ENCODE measurements at places on chromosomes 4 and X. TPM values are rescaled to one million over a fixed set of nuclear protein-coding genes. Genes with fewer than 3 reads are reported as not detected.

DCAF12L2 gene
- not detected for total RNA-seq

ARFIP1 gene
- 13.7 TPM for total RNA-seq

HDX gene
- total RNA-seq: 2.2 TPM

RHOXF2 gene
- total RNA-seq: not detected

ADGRG2 gene
- not detected for total RNA-seq

FGFR3 gene
- not detected for total RNA-seq

NRK gene
- not detected for total RNA-seq

HNRNPDL gene
- 423 TPM for total RNA-seq

CLIC2 gene
- total RNA-seq: 0.75 TPM

DMRTC1B gene
- not detected for total RNA-seq

TSC22D3 gene
- 1,800 TPM for total RNA-seq

TMEM156 gene
- 13.8 TPM for total RNA-seq

TRPC5OS gene
- not detected for total RNA-seq

GRCh38 chrX:11755724-11756123 lies 2.3 kb upstream of the MSL3 start:
- no peak for DNase-seq
- H3K36me3 ChIP-seq: no peaks in the 10 kb centered on the region
- no peak overlapping the region for H3K27ac ChIP-seq
- peaks cover 12% of the 10 kb centered on the region for H3K4me1 ChIP-seq
- no peaks in the 10 kb centered on the region for H3K27me3 ChIP-seq
- H3K4me3 ChIP-seq: no peak overlapping the region

- H3K4me1 ChIP-seq: peaks cover 7% of the 10 kb centered on the region
- no peak overlapping the region for H3K4me3 ChIP-seq
- H3K27ac ChIP-seq: no peak overlapping the region
- DNase-seq: no peak
These were observed 4.7 kb downstream of the RAP2C start for GRCh38 chrX:132214518-132214917.

DNA sequence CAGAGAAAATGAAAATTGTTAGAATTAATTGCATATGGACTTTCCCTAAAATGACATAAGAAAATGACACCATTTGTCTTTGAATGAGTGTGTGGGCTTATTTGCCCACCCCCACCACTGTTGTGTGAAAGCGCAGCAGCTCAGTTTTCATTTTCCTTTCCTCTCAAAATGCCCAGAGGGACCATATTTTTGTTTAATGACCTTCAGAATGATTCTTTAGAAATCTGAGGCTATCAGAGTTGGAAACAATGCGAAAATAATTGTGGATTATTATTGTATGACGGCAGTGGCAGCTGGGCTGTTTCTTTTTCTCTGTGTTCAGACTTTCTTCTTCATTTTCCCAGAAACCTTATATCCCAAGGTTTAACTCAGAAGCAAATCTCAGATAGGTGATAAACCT lies 44.6 kb upstream of the TEX13A start:
- H3K4me1 ChIP-seq: no peaks in the 10 kb centered on the region
- H3K36me3 ChIP-seq: no peaks in the 10 kb centered on the region
- no peaks in the 10 kb centered on the region for H3K27me3 ChIP-seq
- H3K27ac ChIP-seq: no peak overlapping the region

DNA sequence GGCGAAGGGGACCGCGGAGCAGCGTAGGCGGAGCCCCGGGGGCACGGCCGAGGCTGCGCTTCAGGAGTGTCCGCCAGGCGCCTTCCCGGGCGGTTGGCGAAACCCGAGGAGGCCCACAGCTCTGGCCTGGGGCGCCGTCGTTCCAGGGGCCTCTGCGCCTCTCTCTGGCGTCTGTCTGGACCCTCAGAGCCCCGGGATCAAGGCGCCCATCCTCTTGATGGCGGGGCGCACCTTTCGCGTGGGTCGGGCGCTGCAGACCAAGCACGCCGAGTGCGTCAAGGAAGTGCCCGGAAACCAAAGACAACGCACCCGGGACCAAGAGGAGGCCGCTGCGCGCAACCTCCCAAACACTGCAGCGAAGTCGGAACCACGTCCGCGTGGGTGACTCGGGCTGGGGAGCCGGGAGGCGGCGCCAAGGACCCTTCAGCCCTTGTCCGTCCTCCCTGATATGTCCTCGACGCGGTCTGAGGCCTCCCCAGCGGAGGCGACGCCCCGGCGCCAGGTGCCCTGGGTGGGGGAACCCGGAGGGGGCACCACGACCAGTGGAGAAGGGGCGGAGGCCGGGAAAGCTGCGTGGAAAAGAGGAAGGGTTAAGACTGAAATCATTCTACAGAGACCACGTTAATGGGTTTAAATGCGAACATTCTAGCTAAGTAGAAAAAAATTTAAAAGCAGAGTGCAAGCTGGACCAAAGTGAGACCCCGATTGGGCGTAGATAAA lies 9.9 kb downstream of the HMX1 start:
- DNase-seq: no peak
- no peak overlapping the region for H3K4me3 ChIP-seq
- H3K27ac ChIP-seq: no peak overlapping the region
- H3K4me1 ChIP-seq: peaks cover 19% of the 10 kb centered on the region

DNA sequence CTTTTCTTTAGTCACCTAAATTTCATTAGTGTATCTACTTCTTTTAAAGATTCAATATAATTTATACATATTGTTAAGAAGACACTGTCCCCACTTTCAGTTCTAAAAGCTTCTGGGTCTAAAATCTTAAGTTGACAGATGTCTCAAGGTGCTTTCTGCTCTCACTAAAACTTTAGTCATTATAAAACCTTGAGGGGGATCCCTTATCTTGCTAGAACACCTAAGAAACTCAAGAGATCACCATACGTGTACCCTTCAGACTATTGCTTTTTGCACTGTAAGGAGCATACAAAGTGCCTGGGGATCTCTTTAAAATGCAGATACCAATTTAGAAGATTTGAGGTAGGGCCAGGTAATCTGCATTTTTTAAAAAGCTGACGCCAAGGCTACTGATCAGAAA lies 30.1 kb downstream of the CYBB start:
- no peak overlapping the region for H3K27ac ChIP-seq
- DNase-seq: no peak
- no peaks in the 10 kb centered on the region for H3K36me3 ChIP-seq

- no peak overlapping the region for H3K4me3 ChIP-seq
- no peak for DNase-seq
- no peaks in the 10 kb centered on the region for H3K27me3 ChIP-seq
- H3K27ac ChIP-seq: no peak overlapping the region
These were observed 148.8 kb downstream of the APBB2 start for GRCh38 chr4:41065434-41066006.

DNA sequence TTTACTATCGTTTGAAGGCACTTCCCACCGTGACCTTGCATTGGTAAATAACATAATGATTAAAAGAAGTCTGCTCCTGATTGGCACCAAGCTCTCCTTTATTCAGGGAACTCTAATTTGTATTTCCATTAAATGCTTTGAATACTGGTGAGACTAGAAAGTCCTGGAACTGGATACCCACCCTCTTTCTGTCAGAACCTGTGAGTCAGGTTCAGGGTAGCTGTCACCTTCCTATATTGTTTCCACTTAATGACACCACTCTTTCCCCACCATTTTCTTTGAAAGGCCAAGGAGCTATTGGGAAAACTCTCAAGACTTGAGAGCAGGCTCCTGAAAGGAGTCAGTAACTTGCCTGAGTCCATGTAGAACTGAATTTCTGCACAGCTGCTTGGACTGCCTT lies 55.9 kb upstream of the RASSF6 start:
- no peak overlapping the region for H3K27ac ChIP-seq
- H3K36me3 ChIP-seq: no peaks in the 10 kb centered on the region
- H3K27me3 ChIP-seq: no peaks in the 10 kb centered on the region
- H3K4me3 ChIP-seq: no peak overlapping the region
- DNase-seq: no peak

- no peak for DNase-seq
- H3K27me3 ChIP-seq: no peaks in the 10 kb centered on the region
- H3K4me3 ChIP-seq: no peak overlapping the region
- H3K27ac ChIP-seq: no peak overlapping the region
These were observed 8.0 kb upstream of the MSL3 start for GRCh38 chrX:11750046-11750445.

DNA sequence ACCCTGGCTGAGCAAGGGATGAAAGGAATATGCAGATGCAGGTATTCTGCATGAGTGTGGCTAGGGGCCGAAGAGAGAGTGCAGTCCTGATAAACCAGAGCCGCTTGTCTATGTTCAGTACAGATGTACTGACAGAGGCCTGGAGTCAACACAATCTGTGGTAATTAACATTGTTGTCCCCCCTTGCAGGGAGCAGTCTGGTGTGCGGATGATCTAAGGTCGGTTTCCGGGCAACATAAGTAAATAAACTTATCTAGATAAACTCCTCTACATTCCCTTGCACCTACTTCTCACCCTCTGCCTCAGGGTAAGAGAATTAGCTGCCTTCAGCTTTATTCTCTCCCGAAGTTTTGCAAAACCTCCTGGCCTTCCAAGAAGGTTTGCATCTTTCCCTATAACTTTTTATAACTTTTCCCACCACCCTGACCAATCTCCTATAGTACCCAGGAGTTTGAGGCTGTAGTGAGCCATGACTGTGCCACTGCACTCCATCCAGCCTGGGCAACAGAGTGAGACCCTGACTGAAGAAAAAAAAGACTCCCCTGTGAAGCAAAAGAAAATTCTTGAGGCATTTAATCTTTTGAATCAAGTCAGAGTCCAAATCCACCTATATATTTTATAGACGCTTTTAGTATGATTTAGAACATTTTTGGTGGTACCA lies 26.6 kb downstream of the SNX25 start:
- H3K27ac ChIP-seq: no peak overlapping the region
- no peak for DNase-seq
- H3K36me3 ChIP-seq: no peaks in the 10 kb centered on the region
- no peak overlapping the region for H3K4me3 ChIP-seq
- H3K4me1 ChIP-seq: no peaks in the 10 kb centered on the region

DNA sequence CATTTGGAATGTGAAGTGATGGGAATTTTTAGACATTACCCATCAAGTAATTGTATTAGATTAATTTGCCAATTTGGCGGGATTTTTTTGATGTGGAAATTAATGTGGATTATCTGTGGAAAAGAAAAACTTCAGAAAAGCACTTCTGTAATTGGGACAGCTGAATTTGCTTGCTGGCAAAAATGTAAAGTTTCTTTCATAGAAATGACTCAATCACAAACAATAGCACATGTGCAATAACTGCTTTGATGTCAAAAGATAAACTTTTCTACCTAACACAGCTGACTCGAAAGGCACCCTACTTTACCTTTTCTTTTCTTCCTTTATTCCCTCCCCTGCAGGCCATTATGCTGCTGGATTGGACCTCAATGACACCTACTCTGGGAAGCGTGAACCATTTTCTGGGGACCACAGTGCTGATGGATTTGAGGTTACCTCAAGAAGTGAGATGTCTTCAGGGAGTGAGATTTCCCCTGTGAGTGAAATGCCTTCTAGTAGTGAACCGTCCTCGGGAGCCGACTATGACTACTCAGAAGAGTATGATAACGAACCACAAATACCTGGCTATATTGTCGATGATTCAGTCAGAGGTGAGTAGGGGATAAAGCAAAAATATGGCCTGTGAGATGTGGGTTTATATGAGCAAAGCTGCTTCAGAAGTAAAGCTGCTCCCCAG lies 1.4 kb downstream of the AREG start:
- peak; percentile 2 for DNase-seq
- H3K4me1 ChIP-seq: peaks cover 7% of the 10 kb centered on the region
- H3K27ac ChIP-seq: no peak overlapping the region
- H3K4me3 ChIP-seq: no peak overlapping the region
- H3K27me3 ChIP-seq: no peaks in the 10 kb centered on the region

DNA sequence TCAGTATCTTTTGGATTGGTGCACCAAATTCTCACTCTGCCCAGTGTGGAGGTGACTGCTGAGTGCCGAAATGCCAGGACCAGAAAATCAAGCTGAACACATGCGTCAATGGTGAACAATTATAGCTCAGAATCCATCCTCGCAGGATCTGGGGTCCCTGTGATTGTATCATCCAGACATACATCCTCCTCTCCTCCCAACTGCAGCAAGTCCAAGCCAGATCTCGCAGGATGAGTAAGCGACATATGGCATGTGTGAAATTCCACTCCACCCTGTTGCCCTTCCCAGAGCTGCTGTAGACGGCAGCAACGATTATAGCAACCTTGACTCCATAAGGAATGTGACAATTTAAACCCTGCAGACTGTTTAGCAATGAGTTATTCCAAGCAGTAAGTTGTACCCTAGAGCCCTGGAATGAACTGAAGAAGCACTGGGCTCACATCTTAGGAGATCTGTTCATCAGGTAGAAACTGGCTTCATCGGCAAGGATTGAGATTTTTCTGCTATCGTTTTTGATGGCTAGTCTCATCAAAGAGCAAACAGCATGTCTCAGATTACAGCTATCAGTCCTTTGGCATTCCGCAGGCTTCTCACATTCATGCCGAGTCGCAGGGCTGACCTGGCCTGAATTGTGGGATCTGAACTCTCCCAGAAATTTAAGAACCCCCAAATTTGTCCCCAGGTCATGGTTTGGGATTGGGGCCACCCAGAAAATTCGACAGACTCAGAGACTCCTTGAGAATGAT lies 35.5 kb upstream of the SORBS2 start:
- H3K4me3 ChIP-seq: no peak overlapping the region
- H3K27me3 ChIP-seq: no peaks in the 10 kb centered on the region
- no peak for DNase-seq
- no peak overlapping the region for H3K27ac ChIP-seq
- no peaks in the 10 kb centered on the region for H3K4me1 ChIP-seq

DNA sequence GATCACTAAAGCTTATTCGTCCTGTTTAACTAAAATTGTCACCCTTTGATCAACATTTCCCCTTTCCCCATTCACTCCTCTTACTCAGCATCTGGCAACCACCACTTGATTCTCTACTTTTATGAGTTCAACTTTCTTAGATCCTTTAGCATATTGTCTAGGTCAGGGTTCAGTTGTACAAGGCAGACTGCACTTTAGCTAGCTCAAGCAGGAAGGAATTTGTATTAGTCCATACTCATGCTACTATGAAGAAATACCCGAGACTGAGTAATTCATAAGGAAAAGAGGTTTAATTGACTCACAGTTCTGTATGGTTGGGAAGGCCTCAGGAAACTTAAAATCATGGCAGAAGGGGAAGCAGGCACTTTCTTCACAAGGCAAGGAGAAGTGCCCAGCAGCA lies 44.3 kb downstream of the TASL start:
- no peaks in the 10 kb centered on the region for H3K4me1 ChIP-seq
- no peaks in the 10 kb centered on the region for H3K36me3 ChIP-seq
- no peak for DNase-seq
- no peaks in the 10 kb centered on the region for H3K27me3 ChIP-seq
- H3K27ac ChIP-seq: no peak overlapping the region
- H3K4me3 ChIP-seq: no peak overlapping the region

GRCh38 chrX:140104760-140105159 lies 139.4 kb upstream of the CXorf66 start:
- H3K4me3 ChIP-seq: no peak overlapping the region
- no peak for DNase-seq
- no peaks in the 10 kb centered on the region for H3K36me3 ChIP-seq
- H3K27me3 ChIP-seq: no peaks in the 10 kb centered on the region
- no peaks in the 10 kb centered on the region for H3K4me1 ChIP-seq
- H3K27ac ChIP-seq: no peak overlapping the region

DNA sequence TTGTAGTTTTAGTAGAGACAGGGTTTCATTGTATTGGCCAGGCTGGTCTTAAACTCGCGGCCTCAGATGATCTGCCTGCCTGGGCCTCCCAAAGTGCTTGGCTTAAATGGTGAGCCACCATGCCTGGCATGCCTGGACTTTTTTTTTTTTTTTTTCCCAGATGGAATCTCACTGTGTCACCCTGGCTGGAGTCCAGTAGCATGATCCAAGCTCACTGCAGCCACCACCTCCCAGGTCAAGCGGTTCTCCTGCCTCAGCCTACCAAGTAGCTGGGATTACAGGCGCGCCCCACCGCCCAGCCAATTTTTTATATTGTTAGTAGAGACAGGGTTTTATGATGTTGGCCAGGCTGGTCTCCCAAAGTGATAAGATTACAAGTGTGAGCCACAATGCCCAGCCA lies 8.4 kb downstream of the UBE2K start:
- H3K27me3 ChIP-seq: no peaks in the 10 kb centered on the region
- peaks cover 3% of the 10 kb centered on the region for H3K36me3 ChIP-seq
- H3K27ac ChIP-seq: no peak overlapping the region
- no peaks in the 10 kb centered on the region for H3K4me1 ChIP-seq
- no peak for DNase-seq
